Kidney capillary endothelial cell (primary cell): ENCODE measurements at places on chromosomes 12 and 14.
A peak's percentile ranks its signal among the peaks of the same experiment; 100 is the strongest.

- DNase-seq = no peak
Observed at GRCh38 chr12:94560431-94561221, 89.7 kb downstream of the TMCC3 start.

- no peak for DNase-seq
Observed at GRCh38 chr14:80946797-80947196, 5.3 kb upstream of the CEP128 start.

- peak; percentile 13 for DNase-seq
Observed at GRCh38 chr12:21649034-21649433, 8.6 kb downstream of the LDHB start.

DNA sequence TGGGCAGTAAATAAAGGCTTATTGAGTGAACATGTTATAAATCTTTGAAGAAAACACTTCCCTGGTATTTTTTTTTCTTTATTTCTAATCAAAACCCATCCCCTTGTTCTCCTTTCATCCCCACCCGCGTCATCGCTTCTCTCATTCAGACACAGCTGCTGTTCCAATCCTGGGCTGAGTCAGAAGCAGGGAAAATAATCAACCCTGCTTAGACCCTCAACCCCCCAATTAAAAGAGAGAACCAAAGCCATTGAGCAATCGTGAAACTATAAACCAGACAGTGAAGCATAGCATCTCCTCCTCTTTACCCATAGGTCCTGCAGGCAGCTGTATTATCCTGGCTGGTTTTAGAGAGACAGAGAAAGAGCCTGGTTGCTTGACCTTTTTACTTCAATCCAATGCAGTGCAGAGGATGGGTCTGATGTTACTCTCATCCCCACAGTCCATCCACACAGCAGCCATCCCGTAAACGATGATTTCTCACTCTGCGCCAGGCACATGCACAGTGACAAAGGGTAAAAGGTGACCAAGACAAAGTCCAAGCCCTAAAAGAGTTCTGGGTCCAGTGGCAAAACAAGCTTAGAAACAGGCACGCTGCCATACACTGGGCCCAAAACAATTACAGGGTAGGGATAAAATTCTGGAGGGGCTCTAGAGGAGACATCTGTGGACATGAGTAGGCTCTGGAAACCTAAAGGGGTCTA lies 238.3 kb downstream of the GALC start:
- no peak for DNase-seq

DNA sequence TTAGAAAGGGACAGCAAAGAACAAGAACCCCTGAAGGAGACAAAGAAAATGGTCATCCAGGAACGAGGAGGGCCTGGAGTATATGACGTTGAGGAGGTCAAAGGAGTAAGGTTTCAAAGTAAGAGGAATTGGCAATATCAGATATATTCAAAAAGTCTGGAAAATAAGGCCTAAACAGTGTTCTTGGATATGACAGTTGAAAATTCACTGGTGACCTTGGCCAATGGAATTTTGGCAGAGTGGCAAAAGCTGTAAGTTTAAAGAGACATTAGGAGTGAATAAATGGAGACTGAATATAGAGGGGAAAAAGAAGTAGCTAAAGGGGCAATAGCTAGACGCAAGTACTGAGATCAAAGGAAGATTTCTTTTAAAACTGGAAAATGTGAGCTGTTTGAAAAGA lies 4.1 kb upstream of the ACTN1 start:
- no peak for DNase-seq

DNA sequence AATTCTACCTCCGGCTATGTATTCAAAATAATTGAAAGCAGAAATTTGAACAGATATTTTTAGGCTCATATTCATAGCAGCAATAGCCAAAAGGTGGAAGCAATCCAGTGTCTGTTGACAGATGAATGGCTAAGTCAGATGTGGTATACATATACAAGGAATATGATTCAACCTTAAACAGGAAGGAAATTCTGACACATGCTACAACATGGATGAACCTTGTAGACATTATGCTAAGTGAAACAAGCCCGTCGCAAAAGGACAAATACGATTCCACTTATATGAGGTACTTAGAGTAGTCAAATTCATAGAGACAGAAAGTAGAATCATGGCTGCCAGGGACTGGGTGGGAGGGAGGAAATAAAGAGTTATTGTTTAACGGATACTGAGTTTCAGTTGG lies 331.6 kb downstream of the PCNX1 start:
- peak; percentile 58 for DNase-seq

DNA sequence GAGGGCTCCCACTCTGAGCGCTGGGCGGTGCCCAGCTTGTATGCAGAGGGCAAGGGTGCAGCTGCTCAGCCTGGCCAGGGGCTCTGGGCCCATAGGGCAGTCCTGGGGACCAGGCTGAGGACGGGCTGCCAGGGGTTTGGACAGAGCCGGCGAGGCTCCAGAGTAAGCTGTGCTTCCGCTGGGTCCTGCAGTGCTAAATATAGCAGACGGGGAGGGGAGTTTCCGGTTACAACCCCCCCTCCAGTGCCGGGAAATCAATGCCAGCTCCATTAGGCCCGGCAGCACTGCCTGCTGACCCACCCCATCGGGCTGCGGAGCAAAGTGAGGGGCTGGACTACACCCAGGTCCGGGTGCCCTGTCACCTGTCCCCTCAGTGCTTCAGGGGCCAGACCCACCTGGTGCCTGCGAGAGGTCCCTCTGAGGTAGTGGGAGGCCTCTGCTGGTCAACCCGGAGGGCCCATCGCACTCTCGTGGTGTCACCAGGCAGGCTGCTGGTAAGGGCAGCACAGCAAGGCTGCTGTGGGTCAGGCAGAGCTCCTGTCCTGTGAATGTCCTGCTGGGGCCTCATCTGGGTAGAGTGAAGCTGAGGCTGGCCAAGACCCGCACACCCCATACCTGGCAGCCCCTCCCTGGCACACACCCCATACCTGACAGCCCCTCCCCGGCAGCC lies 2.6 kb upstream of the JAG2 start:
- DNase-seq = no peak

GRCh38 chr12:124123296-124124000 lies 150.4 kb downstream of the ZNF664 start:
- DNase-seq = no peak

DNA sequence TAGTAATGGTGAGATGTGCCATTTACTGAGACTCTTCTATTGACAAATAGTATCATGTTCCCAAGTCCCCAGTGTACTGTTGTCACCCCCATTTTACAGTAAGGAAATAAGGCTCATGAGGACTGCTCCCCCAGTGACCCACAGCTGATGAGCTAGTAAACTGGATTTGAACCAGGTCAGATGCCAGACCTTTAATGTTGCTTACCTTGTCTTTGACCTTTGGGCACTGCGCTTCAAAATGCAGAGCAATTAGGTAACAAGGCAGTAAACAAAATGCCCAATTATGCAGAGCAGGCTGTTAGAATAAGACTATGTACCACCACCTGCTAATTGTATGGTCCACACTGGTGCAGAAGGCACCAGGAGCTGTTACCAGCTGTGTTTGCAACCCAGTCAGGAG lies 38.5 kb upstream of the RIN3 start:
- no peak for DNase-seq

GRCh38 chr12:130073721-130074120 lies 88.5 kb upstream of the FZD10 start:
- no peak for DNase-seq

DNA sequence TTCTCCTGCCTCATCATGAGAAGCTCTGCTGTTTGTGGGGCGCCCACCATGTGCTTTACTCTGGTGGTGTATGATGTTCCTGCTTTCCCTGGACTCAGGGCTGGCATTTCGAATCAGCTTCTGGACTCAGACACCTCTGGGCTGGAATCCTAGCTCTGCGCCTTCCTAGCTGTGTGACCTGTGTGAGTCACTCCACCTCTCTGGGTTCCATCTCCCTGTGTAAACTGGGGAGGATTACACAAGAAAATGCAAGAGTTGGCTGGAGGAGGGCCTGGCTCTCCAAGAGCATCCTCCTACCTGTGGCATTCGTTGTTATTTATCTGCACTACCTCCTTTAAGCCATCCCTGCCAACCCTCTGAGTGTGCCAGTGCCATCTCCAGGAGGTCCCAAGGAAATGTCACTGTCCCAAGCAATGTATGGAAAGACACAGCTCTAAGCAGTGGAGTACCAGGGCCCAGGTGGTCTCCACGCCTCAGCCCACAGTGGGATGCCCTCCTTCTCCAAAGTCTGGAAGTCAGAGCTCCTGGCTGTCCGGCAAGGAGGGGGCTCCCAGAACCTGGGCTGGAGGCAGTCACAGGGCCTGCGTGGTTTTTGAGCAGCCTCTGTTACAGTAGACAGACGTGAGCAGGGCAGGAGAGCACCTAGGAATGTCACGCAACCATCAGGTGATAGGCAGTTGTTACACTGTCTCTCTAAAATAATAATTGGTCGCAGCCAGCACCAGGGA lies 7.3 kb upstream of the TNFAIP2 start:
- no peak for DNase-seq

DNA sequence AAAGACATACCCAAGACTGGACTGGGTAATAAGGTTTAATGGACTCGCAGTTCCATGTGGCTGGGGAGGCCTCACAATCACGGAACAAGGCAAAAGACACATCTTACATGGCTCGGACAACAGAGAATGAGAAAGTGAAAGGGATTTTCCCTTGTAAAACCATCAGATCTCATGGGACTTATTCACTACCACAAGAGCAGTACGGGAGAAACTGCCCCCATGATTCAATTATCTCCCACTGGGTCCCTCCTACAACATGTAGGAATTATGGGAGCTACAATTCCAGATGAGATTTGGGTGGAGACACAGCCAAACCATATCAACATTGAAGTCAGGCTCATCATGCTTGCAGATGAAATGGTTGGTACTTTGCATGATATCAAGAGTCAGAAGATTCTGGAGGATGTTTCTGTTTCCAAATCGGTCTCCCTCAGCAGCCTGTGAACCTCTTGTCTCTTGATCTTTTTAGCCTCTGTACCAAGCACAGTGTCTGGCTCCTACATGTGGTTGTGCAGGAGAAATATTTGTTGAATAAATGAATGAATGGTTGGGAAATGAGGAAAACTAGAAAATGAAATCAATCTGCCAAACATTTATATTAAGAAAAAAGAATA lies 98.6 kb downstream of the VRK1 start:
- no peak for DNase-seq

DNA sequence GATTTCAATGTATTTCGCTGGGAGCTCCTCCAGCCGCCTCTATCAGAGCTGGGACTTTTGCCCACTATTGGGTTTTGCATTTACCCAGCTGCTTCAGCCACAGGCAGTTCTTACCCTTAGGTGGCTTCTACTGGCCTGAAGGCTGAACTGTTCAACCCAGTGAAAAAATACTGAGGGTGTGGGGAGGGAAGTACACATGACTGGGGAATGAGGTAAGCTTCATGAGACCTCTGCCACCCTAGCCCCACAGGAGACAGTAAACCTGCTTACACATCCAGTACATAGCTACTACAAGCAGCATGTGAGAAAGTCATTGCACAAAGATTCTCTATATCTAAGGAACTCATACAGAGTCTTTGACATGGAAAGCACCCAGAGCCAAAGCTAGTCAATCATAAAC lies 411.1 kb downstream of the SYT1 start:
- no peak for DNase-seq

DNA sequence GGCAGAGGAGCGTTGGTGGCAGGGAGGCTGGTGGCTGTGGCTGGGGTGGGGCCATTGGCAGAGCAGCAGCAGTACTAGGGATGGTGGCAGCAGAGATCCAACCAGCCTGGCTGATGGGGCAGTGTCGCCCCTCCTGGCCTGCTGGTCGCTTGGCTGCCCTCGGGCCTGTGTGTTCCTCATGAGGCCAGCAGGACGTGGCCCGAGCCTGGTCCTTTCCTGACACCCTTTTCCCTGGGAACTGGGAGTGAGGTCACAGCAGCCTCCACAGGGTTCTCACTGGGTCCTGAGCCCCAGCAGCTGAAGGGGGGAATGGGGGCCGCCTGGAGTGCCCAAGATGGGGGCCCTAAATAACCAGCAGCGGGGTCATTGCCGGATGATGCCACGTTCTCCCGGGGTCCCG lies 46.1 kb downstream of the KIF26A start:
- DNase-seq = peak; percentile 40

DNA sequence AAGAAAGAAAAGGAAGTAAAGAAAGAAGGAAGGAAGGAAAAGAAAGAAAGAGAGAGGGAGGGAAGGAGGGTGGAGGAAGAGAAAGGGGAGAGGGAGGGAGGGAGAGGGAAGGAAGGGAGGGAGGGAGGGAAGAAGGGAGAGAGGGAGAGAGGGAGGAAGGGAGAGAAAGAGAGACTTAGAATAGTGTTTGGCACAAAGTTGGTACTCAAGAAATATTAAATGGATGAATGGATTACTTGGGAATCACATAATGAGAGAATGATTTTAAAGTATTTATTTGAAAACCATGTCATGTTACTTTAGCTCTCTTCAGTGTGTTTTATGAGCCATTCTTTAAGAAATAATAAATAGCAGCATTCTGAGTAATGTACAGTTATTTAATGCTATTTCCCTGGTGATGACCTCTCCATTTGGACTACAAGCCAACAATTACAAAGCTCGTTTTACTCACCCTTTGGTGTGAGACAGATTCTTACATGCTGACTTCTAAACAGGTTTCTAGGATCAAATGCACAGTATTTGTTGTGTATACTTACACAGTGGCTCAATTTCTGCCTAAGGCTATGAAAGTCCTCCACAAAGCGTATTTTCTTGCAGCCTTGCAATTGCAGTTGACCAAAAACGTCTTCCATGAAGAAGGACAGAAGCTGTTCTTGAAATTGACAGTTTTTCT lies 861 bp downstream of the IL26 start:
- DNase-seq = no peak

GRCh38 chr14:26820572-26820971 lies 222.7 kb upstream of the NOVA1 start:
- no peak for DNase-seq

DNA sequence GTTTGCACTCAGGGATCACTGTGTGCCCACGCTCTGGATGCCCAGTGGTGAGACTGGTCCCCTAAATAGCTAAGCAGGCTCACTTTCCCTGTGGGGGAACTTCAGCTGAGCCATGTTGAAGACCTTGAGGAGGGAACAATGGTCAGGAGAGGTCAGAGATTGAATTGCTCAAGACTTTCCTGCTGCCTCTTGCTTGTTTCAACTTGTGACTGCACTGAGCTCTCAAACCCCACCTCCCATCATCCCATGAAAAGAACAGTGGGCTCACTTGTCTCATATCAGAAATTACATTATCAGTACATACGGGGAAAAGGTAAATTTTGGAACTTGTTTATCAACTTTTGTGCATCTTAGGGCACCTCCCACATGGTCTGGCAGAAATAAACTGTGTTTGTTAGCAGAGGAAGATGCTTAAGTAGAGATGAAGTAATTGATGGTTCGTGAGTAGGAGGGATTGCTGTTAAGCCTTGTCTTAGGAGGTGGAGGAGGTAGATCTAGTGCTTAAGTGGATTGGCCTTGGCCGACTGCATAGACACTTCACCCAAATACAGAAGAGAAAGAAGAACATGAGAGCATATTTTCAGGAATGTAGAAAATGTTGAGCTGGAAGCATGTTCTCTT lies 15.0 kb upstream of the SERPINA1 start:
- no peak for DNase-seq
